ENCODE measurements at places on chromosomes 2 and 18. TPM values are rescaled to one million over a fixed set of nuclear protein-coding genes. Genes with fewer than 3 reads are reported as not detected.
A peak's percentile ranks its signal among the peaks of the same experiment; 100 is the strongest.

Gene ACMSD
- not detected for total RNA-seq

Gene ERICH2
- not detected for total RNA-seq

DNA sequence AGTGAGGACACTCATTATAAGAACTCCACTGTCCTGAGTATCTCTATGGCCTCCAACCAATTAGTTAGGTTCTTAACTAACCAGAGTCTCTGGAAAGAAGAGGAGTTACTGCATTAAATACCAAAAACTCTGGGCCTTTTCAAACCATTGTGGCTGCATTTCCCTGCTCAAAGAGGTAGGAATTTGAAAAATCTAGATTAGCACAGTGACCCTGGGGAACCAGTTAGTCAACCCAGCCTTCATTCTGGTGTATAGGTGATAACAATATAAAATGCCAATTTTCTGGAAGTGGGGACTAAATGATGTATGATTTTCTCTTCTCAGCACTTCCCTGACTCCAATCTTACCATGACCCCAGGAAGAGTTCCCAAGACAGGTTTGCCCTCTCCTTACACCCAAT lies 287.8 kb upstream of the SETBP1 start:
- no peaks in the 10 kb centered on the region for H3K27me3 ChIP-seq
- H3K4me1 ChIP-seq, result no peaks in the 10 kb centered on the region
- no peaks in the 10 kb centered on the region for H3K36me3 ChIP-seq
- no peak overlapping the region for H3K27ac ChIP-seq

DNA sequence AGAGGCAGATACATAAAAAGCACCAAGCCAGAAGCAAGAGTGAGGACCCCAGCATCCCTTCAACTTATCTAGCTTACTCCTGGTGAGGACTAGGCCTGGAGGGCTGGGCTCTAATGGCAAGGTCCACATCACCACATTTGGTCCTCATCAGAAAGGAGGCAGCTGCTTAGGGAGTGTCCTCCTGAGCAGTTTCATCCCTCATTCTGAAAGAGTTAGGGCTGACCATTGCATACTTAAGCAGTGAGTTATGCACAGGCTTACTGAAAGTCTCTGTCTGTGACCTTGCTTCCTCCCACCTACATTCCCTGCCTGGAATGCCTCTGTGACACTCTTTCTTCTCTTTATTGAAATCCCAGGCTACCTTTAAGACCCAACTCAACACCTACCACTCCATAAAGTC lies 301.8 kb upstream of the ACVR2A start:
- no peaks in the 10 kb centered on the region for H3K27me3 ChIP-seq
- H3K4me3 ChIP-seq, result no peak overlapping the region
- H3K27ac ChIP-seq, result no peak overlapping the region
- H3K4me1 ChIP-seq, result no peaks in the 10 kb centered on the region

DNA sequence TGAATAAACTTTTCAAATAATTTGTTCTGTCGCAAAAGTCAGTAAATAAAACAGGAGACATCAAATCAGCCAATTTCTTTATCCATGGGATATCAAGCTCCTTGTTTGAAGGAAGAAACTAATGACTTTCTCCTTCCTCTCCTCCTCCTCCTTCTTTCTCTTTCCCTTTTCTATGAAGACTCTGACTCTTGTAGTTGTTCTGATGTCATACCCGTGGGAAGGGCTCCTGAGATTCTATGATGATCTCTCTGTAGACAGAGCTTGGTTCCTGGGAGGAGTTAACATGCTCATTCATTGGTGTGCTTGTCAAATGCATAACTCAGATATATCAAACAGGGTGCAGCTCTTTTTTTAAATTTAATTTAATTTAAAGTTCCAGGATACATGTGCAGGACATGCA lies 118.7 kb upstream of the KCTD1 start:
- DNase-seq, result no peak
- H3K4me1 ChIP-seq, result no peaks in the 10 kb centered on the region
- H3K27me3 ChIP-seq, result no peaks in the 10 kb centered on the region
- no peak overlapping the region for H3K4me3 ChIP-seq
- no peak overlapping the region for H3K27ac ChIP-seq

GRCh38 chr2:235029054-235029453 lies 77.2 kb downstream of the SH3BP4 start:
- no peak for DNase-seq
- no peaks in the 10 kb centered on the region for H3K36me3 ChIP-seq
- H3K4me3 ChIP-seq, result no peak overlapping the region
- H3K27ac ChIP-seq, result no peak overlapping the region
- H3K27me3 ChIP-seq, result no peaks in the 10 kb centered on the region

GRCh38 chr18:46424898-46425297 lies 232.1 kb downstream of the LOXHD1 start:
- H3K4me1 ChIP-seq, result no peaks in the 10 kb centered on the region
- DNase-seq, result peak; percentile 31
- no peaks in the 10 kb centered on the region for H3K27me3 ChIP-seq
- no peak overlapping the region for H3K4me3 ChIP-seq

GRCh38 chr18:75141166-75141565 lies 67.8 kb downstream of the PTGR3 start:
- no peaks in the 10 kb centered on the region for H3K4me1 ChIP-seq
- no peaks in the 10 kb centered on the region for H3K36me3 ChIP-seq
- DNase-seq, result no peak
- no peak overlapping the region for H3K27ac ChIP-seq
- H3K4me3 ChIP-seq, result no peak overlapping the region

DNA sequence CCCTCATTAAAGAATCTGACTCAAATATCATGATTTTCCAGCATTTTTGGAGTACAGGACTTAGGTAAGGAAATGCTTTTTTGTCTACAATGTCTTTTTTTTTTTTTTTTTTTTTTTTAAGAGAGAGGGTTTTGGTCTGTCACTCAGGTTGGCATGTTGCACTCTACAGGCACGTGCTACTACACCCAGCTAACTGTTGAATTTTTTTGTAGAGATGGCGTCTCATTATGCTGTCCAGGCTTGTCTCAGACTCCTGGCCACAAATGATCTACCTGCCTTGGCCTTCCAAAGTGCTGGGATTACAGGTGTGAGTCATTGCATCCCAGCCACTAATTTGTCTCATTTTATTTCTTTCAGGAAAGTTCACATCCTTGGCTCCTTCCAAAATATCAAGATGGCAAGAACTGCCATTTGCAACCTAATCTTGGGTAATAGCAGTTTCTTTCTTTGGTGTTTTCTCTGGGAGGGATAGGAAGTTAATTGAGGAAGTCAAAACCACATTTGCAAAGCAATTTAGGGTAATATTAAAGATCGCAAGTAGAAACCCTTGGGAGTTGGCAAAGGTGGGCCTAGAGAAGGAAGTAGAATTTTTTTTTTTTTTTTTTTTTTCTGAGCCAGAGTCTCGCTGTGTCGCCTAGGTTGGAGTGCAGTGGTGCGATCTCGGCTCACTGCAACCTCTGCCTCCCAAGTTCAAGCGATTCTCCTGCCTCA lies 15.5 kb downstream of the PNO1 start:
- H3K27ac ChIP-seq, result no peak overlapping the region
- DNase-seq, result no peak
- H3K27me3 ChIP-seq, result no peaks in the 10 kb centered on the region

- DNase-seq, result no peak
- no peaks in the 10 kb centered on the region for H3K4me1 ChIP-seq
- H3K36me3 ChIP-seq, result no peaks in the 10 kb centered on the region
- no peak overlapping the region for H3K4me3 ChIP-seq
- no peak overlapping the region for H3K27ac ChIP-seq
Measured at GRCh38 chr18:59459369-59460071, 100.5 kb upstream of the LMAN1 start.

- peak overlapping the region; percentile 73 for H3K27ac ChIP-seq
- peaks cover 72% of the 10 kb centered on the region for H3K36me3 ChIP-seq
- DNase-seq, result peak; percentile 81
- no peak overlapping the region for H3K4me3 ChIP-seq
- no peaks in the 10 kb centered on the region for H3K27me3 ChIP-seq
Measured at GRCh38 chr2:219475697-219476651, 22.7 kb upstream of the GMPPA start.

All from ascending aorta (tissue), 2 donors.